Daoy (cell line): ENCODE measurements at places on chromosomes 16 and 17. TPM values are rescaled to one million over a fixed set of nuclear protein-coding genes. Genes with fewer than 3 reads are reported as not detected.

The TSNAXIP1 gene
- total RNA-seq = 0.11 and 1.1 TPM in 2 replicates

The CDRT15L2 gene
- not detected in 2 replicates for total RNA-seq

The CFAP97D1 gene
- total RNA-seq = not detected in 2 replicates

The BCL6B gene
- not detected in 2 replicates for total RNA-seq

The KRTAP4-5 gene
- total RNA-seq = not detected in 2 replicates

The FOXN1 gene
- not detected in 2 replicates for total RNA-seq

The RASL10B gene
- 0.39 and 3.5 TPM in 2 replicates for total RNA-seq

The ZPBP2 gene
- total RNA-seq = not detected in 2 replicates
